CD4-positive, alpha-beta T cell treated with Interleukin-15 for 4 hours (primary cell): ENCODE measurements at places on chromosomes 6 and 20.

- no peak for DNase-seq
These were observed 1013.7 kb upstream of the MAP3K7 start for GRCh38 chr6:91600561-91600960.

DNA sequence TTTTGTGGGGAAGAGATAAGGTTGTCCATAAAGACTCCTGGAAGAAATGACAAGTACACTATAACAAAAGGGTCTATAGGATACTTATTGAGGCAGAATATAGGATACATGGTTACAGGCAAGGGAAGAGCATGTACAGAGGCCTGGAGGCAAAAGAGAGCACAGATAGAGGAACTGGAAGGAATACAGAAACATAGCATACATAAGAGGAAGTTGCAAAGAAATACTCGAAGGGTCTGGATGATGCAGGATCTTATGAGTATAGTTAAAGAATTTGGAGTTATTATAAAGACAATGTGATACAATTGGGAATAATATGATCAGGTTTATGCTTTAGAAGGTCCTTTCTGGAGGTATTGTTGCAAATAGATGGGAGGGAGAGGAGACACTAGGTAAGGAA, 592.7 kb upstream of the POU3F2 start:
- no peak for DNase-seq

GRCh38 chr6:5450073-5450472, 188.8 kb downstream of the FARS2 start:
- DNase-seq = no peak

- DNase-seq = no peak
These were observed 110.8 kb downstream of the ERMARD start for GRCh38 chr6:169862043-169862891.

DNA sequence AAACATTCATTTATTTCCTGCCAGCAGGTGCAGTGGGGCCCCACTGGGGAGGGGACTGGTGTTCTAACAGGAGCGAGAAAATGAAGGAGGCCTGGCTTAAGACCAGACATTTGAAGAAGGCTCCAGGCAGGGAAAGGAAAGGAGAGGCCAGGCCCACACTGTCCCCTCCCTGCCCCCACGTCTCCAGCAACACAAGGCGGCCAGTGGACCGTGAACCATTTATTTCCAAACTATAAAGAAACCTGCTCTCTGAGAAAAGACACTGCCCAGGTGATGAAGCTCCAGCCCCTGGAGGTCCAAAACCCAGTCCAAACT, 41.4 kb upstream of the CDH22 start:
- DNase-seq = no peak

DNA sequence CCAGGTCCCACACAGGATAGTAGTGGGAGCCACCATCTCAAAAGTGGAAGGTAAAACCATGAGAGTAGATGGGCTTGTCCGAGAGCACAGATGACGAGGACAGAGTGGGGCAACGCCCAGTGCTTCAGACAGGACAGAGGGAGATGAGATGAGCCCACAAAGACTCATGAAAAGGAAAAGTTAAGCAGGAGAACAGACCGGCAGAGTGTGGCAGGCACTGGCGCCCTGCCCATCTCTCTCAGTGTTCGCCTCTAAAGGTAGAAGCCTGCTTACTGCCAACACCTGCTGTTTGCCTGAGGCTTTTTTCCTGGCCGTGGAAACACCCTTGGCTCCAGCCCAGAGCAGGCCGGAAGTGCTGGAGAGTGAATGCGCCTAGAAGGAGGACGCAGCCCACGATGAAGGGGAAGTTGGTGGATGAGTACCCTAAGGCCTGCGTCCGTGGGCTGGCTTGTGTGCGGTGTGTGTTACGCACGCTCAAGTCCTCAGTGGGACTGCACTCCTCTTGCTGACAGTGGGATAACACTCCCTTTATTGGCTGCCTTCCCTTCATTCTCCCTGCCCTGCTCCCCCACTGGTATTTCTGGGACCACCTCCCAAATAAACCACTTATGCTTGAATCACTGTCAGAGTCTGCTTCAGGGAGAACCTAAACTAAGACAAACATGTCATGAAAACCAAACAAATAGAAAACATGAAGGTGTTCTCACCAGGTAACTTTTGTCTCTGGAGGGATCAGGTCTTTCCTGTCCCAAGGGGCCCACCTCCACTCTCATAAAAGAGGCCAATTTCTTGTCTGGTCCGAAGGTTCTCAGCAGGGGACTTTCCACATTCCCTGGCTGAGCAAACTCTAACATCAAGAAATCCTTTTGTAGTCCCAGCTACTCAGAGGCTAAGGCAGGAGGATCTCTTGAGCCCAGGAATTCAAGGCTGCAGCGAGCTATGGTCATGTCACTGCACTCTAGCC, 9.1 kb upstream of the FOXP4 start:
- DNase-seq = no peak
